ENCODE measurements at places on chromosomes 11 and 22.
A peak's percentile ranks its signal among the peaks of the same experiment; 100 is the strongest.

- DNase-seq: no peak
Observed at GRCh38 chr11:43789700-43790443, 90.8 kb upstream of the ALKBH3 start.

DNA sequence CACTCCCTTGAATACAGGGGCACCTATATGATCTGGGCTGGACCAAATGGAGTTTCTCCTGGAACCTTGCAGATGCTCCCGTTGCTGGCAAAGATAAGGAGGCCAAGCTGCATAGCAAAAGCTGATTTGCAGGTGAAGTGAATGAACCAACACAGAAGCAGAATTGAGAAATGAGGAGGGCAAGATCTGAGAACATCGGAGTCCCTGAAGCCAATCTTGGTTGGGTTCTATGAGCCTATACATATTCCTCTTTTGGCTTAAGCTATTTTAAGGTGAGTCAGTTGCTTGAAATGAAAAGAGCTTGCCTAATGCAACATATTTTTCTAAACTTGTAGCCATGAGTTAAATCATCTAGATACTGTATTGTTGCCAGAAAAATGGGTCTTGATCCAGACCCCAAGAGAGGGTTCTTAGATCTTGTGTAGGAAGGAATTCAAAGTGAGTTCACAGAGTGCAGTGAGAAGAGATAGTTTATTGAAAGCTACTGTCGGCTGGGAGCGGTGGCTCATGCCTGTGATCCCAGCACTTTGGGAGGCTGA lies 23.5 kb downstream of the WEE1 start:
- no peak for DNase-seq

DNA sequence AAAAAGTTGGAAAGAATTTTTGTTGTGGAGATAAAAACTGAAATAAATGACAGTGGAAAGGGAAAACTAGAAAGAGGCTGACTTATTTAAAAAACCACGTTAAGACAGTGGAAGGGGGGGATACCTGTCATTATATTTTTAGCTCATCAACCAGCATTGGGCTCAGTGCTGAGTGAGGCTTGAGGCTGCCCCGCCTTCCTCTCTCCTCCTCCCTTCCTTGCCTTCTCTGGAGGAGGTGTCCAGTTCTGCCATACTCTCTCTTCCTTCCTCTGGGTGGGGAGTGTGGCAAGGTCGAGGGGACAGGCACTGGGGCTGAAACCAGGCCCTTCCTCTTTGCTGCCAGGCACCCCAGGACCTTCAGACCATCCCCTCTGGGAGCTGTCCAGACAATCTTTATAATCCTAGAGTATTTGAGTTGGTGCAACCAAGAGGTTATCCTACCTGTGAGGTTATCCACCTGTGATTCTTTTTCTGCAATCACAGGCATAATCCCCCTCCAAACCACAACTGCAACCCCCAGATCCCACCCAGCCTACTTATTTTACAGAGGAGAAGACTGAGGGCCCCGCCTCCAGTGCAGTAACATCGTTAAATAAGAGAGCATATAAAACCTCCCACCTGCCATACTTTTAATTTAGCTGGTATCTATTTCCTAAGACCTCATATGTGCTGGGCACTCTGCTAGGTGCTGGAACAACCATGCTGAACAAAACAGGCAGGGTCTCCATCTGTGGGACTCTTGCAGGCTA lies 578.5 kb downstream of the BUD13 start:
- no peak for DNase-seq

GRCh38 chr11:44624761-44625221 lies 59.3 kb downstream of the CD82 start:
- DNase-seq: peak; percentile 4

GRCh38 chr11:85939099-85940015 lies 84.2 kb downstream of the CCDC83 start:
- no peak for DNase-seq

DNA sequence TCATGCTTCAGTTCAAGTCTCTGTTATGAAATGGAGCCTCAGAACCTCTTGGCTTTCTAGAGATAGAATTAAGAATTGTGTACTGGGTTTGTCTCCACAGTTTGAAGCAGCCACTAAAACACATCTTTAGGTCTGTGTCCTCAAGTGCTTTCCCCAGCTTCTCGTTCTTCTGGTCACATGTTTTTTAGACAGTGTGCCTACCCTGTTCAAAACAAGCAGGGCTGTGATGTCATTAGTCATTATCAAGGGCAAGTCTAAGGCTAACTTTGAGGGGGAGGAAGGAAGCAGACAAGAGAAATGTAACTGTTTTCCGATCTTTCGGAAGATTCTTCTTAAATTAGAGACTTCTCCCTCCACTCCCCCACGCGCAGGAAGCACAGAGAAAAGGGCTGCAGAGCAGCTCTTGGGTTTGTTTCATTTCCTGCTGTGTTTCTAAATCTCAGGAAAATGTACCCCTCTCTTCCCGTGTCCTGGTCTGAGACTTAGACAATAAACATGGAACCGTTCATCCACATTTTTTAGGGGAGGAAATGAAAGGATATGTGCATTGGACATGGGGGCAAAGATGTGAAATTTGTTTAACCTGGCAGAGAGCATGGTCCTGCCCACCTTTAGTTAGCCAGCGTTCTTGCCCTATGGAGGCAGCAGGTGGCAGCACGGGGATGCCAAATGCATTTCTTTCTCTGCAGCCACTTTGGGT lies 3.1 kb downstream of the AKIP1 start:
- peak; percentile 43 for DNase-seq

- DNase-seq: peak; percentile 81
Observed at GRCh38 chr22:38193580-38193979, 8.2 kb upstream of the MAFF start.

- peak; percentile 41 for DNase-seq
Observed at GRCh38 chr11:65553301-65554001, 4.7 kb downstream of the LTBP3 start.

- peak; percentile 37 for DNase-seq
Observed at GRCh38 chr22:33923660-33924246, 3.5 kb upstream of the LARGE1 start.

DNA sequence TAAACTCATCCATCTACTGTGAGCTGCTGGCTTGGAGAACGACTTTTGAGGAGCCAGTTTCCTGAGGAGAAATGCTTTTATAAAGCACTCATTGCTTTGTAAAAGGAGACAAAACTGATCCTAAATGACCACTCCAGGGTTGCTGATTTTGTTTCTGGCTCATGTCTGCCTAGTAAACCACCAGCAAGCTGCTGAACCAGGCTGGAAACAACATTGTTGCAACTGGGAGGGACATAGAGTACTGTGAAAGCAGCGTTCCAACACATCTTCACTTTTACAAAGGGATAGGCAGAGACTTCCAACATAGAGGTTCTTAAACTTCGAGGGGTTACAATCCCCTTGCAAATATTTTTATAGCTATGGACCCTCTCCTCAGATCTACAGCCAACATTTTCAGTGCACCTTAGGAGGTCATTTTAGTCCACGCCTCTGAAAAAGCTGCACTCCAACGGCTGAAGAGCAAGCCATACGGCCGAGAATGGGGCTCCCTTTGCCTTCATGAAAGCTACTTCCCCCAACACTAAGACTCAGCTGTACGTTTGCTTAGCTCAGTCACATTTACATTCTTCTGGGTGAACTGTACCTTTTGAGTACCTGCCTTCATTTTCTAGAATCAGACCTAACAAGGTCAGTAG lies 54.7 kb downstream of the PANX1 start:
- DNase-seq: no peak

GRCh38 chr11:74232311-74232950 lies 61.3 kb downstream of the PPME1 start:
- no peak for DNase-seq

DNA sequence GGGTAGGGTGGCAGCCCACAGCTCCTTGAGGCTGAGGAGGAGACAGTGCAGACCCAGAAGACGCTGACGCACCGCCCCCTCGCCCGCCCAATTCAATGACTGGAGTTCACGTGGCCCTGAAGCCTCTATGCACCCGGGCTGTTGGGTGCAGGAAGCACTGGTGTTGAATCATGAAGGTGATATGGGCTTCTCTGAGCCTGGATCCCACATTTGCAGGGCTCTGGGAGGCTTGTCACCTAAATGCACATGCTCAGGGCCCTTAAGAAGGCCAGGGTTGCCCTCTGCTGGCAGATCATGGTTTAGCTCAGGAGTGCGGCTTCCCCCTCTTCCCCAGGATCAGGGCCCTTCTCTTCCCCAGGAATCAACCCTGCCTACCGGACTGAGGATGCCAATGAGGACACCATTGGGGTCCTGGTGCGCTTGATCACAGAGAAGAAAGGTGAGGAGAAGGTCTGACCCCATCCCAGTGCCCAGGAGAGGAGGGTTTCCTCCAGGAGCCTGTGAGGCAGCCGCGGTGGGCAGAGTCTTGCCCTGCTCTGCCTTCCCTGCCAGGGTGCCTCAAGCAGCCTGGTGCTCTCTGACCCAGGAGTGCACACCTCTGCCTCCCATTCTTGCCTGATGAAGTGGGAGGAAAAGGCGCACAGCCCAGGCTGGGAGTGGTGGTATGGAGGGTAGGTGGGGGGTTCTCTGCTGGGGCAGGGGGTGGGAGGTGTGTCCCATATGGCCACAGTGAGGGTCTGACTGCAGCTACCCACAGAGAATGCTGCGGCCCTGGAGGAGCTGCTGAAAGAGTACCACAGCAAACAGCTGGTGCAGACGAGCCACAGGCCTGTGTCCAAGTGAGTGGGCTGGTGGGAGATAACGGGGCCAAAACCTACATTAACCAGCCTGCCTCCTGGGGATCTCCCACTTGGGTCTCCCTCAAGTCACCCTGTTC lies 17.5 kb downstream of the RELT start:
- peak; percentile 74 for DNase-seq

GRCh38 chr11:76205252-76206076 lies 838 bp downstream of the WNT11 start:
- DNase-seq: no peak

DNA sequence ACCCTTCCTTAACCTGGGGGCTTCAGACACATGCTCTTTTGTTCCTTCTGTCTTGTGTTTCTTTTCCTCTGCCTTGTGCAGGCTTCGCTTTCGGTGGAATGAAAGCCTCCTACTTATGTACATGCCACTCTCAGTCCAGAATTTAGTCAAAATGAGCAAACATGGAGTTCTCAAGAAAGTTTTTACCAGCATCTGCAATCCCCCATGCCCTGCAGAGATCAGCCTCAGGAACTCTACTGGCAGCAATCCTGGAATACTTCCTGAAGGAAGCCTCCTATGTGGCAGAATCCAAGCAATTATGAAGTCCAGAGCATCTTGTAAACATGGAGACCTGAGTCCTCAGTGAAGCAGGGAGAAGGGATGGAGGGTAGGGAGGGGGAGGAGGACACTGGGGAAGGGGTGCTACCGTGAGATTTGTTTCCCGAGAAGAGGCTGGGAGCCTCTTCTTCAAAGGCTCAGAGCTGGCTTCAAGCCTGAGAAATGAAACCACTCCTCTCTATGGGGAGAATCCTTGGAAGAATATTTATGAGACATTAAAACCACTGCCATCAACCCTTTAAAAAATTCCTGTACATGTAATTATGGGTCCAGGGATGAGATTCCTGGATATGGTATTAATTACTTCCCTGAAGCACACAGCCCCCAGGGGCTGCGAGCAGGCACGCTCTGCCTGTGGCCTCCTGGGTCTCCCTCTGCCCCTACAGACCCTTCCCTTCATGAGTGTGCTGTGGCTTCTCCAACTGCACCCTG lies 58.4 kb downstream of the TENM4 start:
- DNase-seq: no peak

GRCh38 chr22:34993548-34993947 lies 72.4 kb upstream of the ISX start:
- no peak for DNase-seq

GRCh38 chr22:46245511-46245910 lies 4.6 kb downstream of the CDPF1 start:
- no peak for DNase-seq

Measured in ovary (tissue), 10 donors.